Right renal cortex interstitium (tissue), 3 donors: ENCODE measurements at places on chromosomes 13 and 19. TPM values are rescaled to one million over a fixed set of nuclear protein-coding genes. Genes with fewer than 3 reads are reported as not detected.

Gene SERPINE3
- polyA plus RNA-seq, result 0.31 TPM

DNA sequence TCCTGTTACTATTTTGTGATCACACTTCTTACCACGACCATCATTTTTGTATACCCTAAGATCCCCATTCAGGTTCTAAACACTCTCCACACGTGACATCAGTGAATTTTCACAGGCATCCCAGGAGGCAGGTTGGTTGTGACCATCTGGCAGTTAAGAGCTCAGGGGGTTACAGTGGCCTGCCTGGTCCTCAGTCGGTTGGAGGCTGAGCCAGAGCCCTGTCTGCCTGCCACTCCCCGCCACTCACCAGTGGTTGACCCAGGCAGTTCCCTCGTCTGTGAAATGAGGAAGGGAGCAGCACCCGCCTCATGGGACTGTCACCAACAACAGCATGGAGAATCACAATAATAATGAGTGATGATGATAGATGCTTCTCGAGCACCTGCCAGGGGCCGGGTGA, 36.4 kb upstream of the EHD2 start:
- DNase-seq, result no peak

GRCh38 chr13:31048521-31048920, 113.2 kb downstream of the HSPH1 start:
- no peak for DNase-seq

DNA sequence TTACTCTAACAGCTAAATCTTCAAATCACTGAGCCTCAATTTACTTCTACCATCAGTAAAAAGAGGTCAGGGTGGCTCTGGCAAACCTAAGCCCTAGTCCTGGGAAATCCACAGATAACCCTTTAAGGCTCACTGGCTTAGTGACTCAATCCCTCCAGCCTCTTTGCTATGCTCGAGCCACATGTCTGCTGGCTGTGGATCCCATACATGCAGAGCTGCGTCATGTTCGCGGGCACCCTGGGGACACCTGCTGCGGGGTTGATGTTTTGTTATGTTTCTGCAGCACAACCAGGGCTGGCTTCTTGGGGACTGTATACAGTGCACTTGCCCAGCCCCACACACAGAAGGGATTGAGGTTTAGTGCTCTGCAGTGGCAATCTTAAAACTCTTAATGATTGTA, 41.6 kb upstream of the C13orf42 start:
- DNase-seq, result no peak

Gene NLRP5
- not detected for polyA plus RNA-seq
